ENCODE measurements at places on chromosomes 13 and 19.

GRCh38 chr19:49398931-49399330, 10.9 kb downstream of the KASH5 start:
- DNase-seq: no peak

- DNase-seq: peak; percentile 49
These were observed 66.6 kb downstream of the ARHGEF18 start for GRCh38 chr19:7415163-7415856.

DNA sequence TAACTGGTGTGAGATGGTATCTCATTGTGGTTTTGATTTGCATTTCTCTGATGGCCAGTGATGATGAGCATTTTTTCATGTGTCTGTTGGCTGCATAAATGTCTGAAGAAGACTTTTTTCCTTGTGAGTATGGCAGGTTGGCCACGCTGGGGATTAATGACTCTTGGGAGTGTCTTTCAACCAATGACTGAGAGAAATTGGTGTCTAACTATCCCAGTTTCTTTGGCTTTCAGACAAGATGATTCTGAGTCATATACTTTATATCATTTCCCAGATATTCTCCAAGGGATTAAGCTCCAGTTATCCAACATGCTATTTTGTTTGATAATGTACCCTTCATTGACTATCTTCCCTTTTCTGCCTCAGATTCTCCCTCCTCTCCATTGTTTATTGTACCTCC, 35.5 kb upstream of the CSNK1A1L start:
- no peak for DNase-seq

DNA sequence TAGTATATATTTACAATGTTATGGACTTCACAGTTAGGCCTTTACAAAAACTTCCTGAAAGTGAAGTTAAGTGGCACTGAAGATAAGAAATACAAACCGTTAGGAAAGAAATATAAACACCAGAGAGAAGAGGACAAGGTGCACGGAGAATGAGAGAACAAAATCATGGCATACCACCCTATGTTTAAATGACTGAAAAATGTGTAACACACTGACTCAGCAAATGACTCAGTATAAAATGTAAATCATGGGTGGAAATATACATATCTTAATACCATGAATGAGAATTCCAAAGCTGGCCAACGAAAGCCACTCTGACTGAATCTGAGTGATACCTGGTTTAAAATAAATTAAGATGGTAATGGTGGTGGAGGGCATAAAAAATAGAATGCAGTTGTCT, 260.8 kb downstream of the DNAJC15 start:
- DNase-seq: no peak

DNA sequence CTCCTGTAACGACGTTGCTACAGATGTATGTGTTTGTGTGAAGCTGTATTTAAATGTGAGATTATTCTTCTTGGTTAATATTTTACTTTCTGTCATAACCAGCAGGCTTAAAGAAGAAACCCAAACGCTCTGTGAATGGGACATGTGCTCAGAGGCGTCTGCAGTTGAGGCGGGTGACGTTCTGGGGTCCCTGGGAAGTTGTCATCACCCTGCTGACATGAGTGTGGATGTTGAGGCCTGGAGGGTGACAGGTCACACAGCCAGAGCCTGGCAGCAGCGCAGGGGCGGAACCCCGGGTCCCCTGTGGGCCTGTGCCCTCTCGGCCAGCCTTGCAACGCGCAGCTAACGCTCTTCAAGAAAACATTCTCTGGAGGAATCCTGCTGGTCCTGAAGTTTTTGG, 16.6 kb downstream of the RASA3 start:
- DNase-seq: no peak

- DNase-seq: peak; percentile 83
These were observed 7.9 kb upstream of the CDC16 start for GRCh38 chr13:114226699-114227323.

DNA sequence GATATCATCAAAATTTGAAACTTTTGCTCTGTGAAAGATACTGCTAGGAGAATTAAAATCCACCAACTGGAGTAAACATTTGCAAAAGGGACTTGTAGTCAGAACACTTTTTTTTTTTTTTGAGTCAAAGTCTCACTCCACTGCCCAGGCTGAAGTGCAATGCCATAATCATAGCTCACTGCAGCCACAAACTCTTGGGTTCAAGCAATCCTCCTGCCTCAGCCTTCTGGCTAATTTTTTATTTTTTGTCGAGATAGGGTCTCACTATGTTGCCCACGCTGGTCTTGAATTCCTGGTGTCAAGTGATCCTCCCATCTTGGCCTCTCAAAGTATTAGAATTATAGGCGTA, 9.7 kb downstream of the ELAVL1 start:
- DNase-seq: no peak

DNA sequence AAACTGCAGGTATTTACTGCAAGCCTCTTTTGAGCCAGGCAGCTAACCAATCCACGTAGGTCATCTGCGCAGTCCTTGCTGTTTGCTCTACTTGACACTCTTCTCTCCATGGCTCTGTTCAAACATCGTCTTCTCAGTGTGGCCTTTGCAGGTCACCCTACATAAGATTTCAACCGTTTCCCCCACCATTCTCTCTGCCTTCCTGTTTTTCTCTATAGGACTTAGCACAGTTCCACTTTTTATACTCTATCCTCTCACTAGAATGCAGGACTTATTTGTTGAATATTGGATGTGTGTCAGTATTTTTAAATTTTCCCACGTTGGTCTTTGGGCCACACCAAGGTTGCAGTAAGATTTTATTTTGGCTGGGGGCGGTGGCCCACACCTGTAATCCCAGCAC, 1.7 kb upstream of the FBXW9 start:
- DNase-seq: no peak

GRCh38 chr19:36514012-36514612, 14.0 kb downstream of the ZNF260 start:
- no peak for DNase-seq

DNA sequence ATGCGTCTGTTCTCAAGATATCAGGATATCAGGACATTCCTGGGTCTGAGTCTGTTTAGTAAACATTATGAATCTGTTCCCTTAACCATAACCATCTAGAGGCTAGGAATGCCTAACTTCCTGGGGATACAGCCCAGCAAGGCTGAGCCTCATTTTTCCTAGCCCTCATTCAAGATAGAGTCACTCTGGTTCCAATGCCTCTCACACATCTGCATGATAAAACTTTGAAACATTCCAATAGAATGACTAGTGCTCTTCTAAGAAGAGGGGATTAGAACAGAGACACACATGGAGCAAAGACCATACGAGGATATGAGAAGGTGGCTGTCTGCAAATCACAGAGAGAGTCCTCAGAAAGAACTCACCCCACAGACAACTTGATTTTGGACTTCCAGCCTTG, 20.6 kb upstream of the CABP5 start:
- DNase-seq: no peak

GRCh38 chr13:44416301-44416700, 42.7 kb downstream of the SERP2 start:
- DNase-seq: no peak

DNA sequence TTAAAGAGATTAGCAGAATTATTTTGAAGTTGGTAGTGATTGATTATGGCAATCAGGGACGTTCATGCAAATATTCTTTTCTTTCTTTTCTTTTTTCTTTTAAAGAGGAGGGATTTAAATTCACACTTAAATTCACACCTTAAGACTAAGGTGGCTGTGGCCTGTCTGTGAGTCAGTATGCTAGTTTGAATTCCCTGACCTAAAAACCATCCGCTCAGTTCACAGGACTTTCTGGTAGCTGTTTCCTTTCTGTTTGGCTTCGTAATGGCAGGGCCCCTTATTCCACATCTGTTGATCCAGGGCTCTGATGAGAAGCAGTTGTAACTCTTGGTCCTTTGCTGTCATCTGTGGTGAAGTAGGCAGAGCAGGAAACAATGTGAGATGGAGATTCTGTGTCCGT, 7.5 kb downstream of the TNFSF11 start:
- no peak for DNase-seq

DNA sequence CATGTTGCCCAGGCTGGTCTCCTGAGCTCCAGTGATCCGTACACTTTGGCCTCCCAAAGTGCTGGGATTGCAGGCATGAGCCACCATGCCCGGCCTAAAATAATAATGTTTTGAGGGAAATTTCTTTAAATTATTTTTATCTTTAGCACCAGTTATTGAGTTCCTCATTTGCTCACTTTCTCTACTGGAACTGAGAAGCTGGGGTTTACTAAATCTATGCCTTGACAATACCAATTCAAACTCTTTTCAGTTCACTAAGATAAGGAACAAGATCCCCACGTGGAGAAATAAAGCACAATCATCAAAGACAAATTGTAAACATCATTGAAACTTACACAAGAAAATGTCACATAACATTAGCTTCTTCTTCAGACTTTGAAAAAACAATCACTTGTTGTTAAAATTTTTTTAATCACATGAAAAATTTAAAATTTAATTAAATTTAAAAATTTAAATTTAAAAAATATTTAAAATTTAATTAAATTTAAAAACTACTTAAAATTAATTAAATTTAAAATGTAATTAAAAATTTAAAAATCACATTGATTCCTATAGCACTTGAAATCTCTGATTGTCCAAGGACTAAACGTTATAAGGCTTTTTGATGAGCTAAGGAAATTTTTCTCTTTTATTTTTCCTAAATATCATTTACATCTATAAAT, 25.2 kb upstream of the XPO4 start:
- DNase-seq: no peak

DNA sequence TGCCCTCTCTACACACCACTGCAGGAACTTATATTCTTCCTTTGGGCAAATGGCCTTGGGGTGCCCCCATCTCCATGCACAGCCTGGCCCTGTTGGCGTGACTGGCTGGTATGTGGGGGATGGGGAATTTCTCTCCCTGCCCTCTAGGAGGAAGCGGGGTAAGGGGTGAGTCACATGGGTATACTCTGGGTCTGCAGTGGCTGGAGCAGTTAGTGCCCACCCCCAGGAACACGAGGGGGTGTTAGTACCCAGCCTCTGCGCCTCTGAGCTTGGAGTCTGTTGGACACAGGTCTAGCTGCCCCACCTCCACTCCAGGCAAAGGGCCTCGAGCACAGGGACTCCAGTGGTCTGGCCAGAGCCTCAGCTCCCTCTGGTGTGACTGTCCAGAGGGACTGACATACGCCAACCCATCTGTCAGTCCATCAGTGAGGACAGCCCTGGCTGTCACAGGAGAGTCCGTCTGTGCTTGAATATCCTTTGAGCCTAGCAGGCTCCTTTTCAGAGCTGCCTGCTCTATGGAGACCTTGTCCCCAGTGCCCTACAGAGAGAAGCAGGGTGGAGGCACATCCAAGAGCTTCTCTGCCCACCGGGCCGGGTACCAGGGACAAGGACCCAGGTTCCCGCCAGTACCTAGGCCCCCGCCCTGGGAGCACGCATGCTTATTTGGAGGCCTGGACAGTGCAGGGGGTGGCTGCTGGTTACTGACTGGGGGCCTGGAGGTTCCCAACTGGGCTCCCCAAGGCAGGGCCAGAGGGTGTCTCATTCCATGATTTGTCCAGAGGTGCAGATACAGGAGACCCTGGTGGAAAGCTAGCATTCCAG, 66.6 kb downstream of the CHST8 start:
- peak; percentile 43 for DNase-seq

DNA sequence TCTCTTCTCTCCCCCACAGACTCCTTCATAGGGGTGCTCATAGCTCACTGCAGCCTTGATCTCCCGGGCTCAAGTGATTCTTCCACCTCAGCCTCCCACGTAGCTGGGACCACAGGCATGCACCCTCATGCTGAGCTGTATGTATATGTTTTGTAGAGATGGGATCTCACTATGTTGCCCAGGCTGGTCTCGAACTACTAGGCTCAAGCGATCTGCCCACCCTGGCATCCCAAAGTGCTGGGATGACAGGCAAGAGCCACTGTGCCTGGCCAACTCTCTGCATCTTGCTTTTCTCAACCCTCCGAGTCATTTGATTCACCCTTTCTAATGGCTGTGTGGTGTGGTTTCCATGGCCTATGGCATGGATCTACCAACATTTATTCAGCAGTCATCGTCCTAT, 10.1 kb upstream of the IRGC start:
- no peak for DNase-seq

- DNase-seq: no peak
These were observed 1279.8 kb upstream of the PCDH9 start for GRCh38 chr13:68509734-68510621.

- peak; percentile 17 for DNase-seq
These were observed 486 bp downstream of the ZNF808 start for GRCh38 chr19:52527956-52528351.

DNA sequence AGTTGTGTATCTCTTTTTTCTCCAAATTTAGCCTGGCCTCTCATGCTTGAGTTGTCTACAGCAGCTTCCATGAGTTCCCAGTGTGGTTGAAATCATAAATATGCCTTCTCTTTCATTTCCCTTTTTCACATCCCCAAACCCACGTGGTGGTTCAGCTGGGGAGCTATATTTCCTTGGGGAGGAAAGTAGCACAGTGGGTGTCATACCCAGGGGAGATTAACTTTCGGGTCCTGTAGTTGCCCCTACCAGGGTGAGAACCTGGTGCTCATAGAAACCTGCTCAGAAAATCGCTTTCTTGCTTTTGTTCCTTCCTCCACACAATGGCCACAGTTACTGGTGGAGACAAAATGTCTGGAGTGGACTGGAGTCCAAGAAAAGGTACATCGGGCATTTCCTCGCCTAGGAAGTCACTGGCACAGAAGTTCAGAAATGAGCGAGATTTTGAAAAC, 7.0 kb upstream of the LILRA4 start:
- no peak for DNase-seq

DNA sequence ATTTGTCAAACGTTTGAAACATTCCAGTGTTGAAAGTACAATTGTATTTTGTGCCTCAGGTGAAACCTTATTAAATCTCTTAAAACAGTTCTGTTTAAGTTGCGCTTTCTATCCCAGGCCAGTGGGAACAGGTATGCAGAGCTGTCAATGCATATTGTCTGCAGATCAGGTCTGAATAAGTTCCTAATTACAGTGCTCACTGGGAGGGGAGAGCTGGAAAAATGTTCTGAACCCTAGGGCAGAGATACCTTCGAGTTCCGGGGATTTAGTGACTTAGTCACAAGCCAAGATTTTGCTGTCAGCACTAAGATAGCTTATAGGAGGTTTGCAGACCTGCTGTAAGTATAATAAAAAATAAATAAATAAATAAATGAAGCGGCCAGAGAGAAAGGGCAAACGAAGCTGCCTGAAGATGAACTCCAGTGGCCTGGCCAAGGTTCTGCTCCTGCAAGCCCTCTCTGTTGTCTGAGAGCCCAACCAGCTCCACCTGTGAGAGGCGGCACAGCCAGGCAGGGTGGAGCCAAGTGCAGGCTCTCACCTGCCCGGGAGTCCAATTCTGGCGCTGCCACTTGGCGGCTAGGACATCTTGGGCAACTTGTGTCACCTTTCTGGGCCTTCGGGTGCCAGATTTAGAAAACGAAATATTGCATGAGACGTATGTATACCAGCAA, 97.9 kb upstream of the SLC7A1 start:
- DNase-seq: no peak

GRCh38 chr13:71610876-71611275, 256.1 kb downstream of the DACH1 start:
- no peak for DNase-seq

DNA sequence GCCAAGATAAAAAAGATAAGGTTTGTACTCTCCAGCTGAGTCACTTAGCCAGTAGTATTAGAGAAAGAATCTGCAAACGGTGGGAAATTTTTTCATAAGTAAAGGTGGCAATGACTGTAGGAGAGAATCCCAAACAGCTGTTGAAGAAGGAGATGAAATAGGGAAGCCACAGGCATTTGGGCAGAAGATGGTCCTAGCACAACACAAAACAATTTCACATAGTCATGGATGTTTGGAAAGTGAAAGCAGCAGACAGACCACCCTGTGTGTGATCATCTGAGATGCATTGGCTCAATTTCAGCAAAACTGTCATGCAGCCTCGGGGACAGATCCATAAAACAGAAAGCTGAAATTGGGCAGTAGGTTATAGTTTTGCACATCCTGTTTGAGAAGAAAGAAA, 2832.4 kb downstream of the PCDH9 start:
- no peak for DNase-seq

Measured in pancreas (tissue), 10 donors.